Karpas-422 (cell line): ENCODE measurements at places on chromosomes 2 and 18. TPM values are rescaled to one million over a fixed set of nuclear protein-coding genes. Genes with fewer than 3 reads are reported as not detected.

EMILIN1 gene
- 0.47 TPM in 1 of 2 replicates, not detected in the other for total RNA-seq

DSG1 gene
- total RNA-seq: 16.2 and 20.7 TPM in 2 replicates

BOD1L2 gene
- total RNA-seq: not detected in 2 replicates

CNRIP1 gene
- 2.8 TPM in 1 of 2 replicates, not detected in the other for total RNA-seq

SNORC gene
- total RNA-seq: 1.2 and 1.9 TPM in 2 replicates

PJVK gene
- total RNA-seq: 4.7 and 8.9 TPM in 2 replicates

FAM228A gene
- total RNA-seq: 0.25 TPM in 1 of 2 replicates, not detected in the other

C2orf78 gene
- not detected in 2 replicates for total RNA-seq

NCKAP5 gene
- not detected in 2 replicates for total RNA-seq

RNF138 gene
- 21.8 and 34.0 TPM in 2 replicates for total RNA-seq

CIDEA gene
- total RNA-seq: not detected in 2 replicates

CD226 gene
- 5.1 and 6.4 TPM in 2 replicates for total RNA-seq

ALPI gene
- not detected in 2 replicates for total RNA-seq

KCNE4 gene
- total RNA-seq: not detected in 2 replicates

LYG1 gene
- total RNA-seq: 2.4 and 2.7 TPM in 2 replicates

FZD7 gene
- total RNA-seq: 9.2 and 10.2 TPM in 2 replicates

RIT2 gene
- total RNA-seq: not detected in 2 replicates

EPB41L3 gene
- total RNA-seq: not detected in 2 replicates

TMEM200C gene
- total RNA-seq: not detected in 2 replicates

MERTK gene
- not detected in 2 replicates for total RNA-seq

CTDSP1 gene
- 46.3 and 72.6 TPM in 2 replicates for total RNA-seq

DCDC2C gene
- total RNA-seq: not detected in 2 replicates

GRCh38 chr2:120313695-120314615 is 32.0 kb upstream of the INHBB start:
- no peak for DNase-seq

GRCh38 chr2:186968277-186968676 is 119.3 kb upstream of the ZSWIM2 start:
- DNase-seq: no peak

- no peak for DNase-seq
Observed at GRCh38 chr2:54834721-54835120, 111.3 kb downstream of the EML6 start.

- DNase-seq: peak; percentile 34
Observed at GRCh38 chr2:125564471-125564870, 1091.5 kb upstream of the GYPC start.

GRCh38 chr2:236748385-236748784 is 178.8 kb downstream of the ACKR3 start:
- no peak for DNase-seq

DNA sequence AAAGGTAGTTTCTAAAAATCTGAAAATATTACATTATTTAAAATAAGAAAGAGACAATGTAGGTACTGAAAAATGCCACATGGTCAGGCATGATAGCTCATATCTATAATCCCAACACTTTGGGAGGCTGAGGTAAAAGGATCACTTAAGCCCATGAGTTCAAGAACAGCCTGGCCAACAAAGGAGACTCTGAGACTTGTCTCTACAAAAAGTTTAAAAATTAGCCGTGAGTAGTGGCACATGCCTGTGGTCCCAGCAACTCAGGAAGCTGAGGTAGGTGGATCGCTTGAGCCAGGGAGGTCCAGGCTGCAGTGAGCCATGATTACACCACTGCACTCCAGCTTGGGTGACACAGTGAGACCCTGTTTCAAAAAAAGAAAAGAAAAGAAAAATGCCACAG is 21.8 kb downstream of the ATAD2B start:
- DNase-seq: no peak

- DNase-seq: no peak
Observed at GRCh38 chr18:5021558-5021957, 175.5 kb downstream of the AKAIN1 start.

DNA sequence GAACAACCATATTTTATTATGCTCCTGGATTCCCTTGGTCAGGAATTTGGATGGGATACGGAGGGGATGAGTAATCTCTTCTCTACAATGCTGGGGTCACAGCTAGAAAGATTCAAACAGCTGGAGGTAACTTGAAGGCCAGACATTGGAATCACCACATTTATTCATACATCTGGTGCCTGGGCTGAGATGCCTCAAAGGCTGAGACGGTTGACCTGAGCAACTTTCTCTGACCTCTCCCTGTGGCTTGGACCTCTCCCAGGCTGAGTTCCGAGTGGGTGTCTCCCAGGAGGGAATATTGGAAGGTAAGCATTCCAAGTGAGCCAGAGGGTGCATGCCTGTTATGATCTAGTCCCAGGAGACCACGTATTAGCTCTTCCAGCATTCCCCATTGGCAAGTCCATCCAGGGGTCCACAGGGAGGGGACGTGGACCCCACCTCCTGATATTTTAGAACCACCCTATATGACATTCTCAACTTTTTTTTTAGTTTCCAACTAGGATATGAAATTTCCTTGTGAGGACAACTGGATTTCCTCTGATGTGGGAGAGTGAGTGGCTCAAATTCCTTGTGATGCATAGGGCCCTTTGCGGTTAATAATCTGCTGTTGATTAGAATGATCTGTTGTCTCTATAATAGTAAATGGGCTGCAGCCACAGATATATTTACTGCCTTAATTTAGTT is 101.8 kb downstream of the MRPS9 start:
- DNase-seq: no peak

DNA sequence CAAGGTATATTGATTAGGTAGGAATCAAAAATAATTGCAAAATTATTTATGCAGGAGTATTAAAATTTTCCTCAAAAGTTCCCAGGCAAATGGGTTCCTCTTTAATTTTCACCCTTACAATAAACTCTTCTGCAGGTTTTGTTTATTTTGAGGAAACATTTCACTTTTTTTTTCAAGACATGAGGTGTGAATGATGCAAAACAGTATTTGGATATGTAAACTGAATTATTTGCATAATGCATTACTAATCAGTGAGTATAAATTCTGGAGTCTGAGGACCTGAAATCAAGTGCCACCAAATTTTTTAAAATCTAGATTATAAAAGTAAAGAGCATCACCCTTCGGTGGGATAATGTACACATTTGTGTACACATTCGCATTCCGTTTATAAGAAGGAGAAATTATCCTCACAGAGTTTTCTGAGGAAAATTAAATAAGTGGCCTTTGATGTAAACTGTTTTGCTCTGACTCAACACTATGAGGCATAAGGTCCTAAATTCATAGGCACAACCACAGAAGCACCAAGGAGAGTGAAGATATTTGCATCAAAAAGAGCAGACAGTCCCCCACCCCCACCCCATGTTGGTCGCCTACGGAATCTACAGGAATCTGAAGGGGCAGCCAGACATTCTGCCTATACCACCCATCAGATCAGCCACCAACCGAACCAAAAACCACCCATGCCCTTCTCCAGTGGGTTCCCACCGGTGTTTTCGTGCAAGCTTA is 33.1 kb downstream of the BCL11A start:
- DNase-seq: no peak

- no peak for DNase-seq
Observed at GRCh38 chr2:180474716-180475115, 467.6 kb upstream of the CWC22 start.

- no peak for DNase-seq
Observed at GRCh38 chr2:52112141-52112540, 1080.2 kb upstream of the NRXN1 start.

GRCh38 chr2:145845207-145845894 is 1325.4 kb upstream of the ZEB2 start:
- DNase-seq: peak; percentile 68

DNA sequence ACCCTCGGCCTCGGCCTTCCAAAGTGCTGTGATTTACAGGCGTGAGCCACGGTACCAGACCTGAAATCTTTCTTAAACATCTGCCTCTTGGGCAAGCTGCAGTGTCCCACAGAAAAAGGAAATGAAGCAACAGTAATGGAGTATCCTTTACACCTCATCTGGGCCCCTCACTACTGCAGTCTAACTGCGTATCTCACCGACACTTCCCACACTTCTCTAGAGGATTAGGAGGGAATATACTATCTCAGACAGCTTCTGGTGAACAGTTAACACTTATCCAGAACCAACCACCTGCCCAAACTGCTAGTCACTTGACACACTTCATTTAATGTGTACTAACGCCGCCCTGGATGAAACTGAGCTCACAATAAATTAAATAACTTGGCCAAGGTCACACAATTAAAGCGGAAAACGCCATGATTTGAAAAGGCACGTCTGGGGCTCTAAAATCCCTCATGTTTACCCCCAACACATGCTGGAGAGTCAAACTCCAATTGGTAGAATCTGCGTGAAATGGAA is 993 bp downstream of the COX7A2L start:
- DNase-seq: peak; percentile 59

- DNase-seq: no peak
Observed at GRCh38 chr2:129091620-129092019, 773.0 kb upstream of the HS6ST1 start.

DNA sequence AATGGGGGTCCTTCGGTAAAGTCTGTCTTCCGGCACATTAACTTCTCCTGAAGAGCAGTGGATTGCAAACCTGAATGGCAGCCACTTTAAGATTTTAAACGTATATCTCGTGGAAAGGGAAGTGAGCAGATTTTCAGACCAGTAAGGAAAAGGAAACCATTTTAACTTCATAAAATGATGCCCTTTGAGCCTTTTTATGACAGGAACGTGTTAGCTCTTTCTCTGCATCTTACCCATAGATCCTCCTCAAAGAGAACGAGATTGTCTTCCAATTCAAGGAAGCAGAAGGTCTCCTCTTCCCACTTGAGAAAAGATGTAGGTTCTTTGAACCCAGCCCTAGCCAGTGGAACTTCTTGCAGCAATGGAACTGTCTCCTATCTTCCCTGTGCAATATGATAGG is 35.6 kb downstream of the HK2 start:
- no peak for DNase-seq

DNA sequence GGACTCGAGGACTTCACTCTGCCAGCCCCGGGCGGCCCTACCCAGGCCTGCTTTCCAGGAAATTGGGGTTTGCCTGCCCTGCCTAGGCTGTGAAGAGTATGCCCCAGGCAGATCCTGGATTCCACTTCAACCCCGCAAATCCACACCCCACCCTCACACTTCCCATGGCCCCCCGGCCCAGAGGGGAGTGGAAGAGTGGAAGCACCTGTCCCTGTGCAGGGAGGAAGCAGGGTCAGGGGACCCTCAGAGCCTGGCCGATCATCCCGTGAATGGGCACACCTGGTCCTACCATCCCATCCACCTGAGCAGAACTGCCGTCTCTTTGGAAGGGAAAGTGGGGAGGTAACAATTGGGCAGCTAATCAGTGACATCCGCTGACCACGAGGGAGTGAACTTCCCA is 245.2 kb downstream of the EIPR1 start:
- DNase-seq: no peak

DNA sequence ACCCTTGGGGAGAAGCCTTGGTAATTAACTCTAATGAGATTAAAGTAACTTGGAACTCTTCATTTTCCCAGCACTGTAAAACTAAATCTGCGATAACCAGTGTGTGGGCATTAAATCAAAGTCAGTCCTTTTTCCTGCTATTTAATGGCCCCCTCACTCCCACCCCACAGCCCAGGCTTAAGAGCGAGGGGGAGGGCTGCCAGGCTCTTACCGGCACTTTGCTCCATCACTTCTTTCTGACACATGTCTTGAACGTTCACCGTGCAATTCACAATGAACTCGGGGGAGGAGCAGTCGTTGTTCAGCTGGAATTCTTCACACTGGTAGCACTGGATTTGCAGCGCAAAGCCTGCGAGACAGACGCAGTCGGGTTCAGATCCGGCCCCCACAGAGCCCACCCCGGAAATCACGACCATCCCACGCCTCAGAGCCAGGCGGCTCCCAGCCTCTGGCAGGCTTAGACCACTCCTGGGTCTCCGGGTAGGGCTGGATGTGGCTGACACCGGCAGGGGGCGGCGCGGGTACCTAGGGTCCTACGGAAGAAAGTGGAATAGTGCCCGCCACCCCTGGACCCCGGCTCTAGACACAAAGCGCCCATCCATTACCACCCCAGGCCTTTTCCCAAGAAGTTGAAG is 1.7 kb downstream of the LYPD1 start:
- no peak for DNase-seq

GRCh38 chr2:47266939-47267710 is 112.0 kb upstream of the STPG4 start:
- DNase-seq: no peak

DNA sequence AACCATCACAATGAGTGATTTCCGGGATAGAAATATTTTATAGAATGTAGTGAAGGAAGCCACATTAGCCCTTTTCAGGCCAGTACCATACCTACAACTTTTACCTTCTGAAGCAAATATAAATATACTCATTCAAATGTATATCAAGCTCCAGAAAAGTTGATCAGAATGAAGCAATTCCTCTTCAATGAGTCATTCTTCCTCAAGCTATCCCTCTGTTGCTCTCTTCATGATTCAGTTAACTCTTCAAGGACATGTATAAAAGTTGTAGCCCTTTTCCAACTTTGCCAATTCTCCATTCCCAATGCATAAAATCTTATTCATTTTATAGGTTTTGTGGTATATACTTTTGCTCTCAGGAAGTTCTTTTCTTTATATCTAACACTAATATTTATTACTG is 242.1 kb upstream of the RGPD4 start:
- no peak for DNase-seq

DNA sequence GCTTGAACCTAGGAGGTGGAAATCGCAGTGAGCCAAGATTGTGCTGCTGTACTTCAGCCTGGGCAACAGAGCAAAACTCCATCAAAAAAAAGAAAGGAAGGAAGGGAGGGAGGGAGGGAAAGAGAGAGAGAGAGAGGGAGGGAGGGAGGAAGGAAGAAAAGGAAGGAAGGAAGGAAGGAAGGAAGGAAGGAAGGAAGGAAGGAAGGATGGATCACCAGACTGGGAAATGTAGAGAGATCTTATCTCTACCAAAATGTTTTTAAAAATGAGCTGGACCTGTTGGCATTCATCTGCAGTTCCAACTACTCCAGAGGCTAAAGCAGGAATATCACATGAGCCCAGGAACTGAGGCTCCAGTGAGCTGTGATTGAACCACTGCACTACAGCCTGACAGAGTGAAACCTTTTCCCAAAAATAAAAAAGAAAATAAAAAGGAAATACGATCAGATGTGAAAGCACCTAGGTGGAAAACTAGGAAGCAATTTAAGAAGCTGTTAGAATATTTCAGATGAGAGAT is 239.4 kb downstream of the CDH7 start:
- no peak for DNase-seq
